Neuronal stem cell (in vitro differentiated cells): ENCODE measurements at places on chromosomes 16 and 17.

- no peak for DNase-seq
These were observed 5.9 kb upstream of the ARMC7 start for GRCh38 chr17:75103601-75104554.

GRCh38 chr17:6789146-6789545, 13.1 kb downstream of the FBXO39 start:
- DNase-seq, result no peak

DNA sequence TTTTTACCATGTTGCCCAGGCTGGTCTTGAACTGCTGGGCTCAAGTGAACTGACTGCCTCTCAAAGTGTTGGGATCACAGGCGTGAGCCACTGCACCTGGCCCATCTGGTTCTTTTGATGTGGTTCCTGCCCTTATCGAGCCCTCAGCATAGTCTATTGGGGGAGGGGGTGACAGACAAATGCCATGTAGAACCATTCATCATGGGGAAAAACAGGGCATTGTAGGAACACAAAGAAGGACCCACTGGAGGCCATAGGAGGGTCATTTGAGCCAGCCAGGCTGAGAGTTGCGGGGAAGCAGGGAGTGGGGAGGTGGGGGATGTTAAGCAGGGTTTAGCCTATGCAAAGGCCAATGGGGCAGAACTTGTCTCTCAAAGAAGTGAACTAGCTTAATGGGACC, 11.9 kb downstream of the SEC14L5 start:
- peak; percentile 53 for DNase-seq

DNA sequence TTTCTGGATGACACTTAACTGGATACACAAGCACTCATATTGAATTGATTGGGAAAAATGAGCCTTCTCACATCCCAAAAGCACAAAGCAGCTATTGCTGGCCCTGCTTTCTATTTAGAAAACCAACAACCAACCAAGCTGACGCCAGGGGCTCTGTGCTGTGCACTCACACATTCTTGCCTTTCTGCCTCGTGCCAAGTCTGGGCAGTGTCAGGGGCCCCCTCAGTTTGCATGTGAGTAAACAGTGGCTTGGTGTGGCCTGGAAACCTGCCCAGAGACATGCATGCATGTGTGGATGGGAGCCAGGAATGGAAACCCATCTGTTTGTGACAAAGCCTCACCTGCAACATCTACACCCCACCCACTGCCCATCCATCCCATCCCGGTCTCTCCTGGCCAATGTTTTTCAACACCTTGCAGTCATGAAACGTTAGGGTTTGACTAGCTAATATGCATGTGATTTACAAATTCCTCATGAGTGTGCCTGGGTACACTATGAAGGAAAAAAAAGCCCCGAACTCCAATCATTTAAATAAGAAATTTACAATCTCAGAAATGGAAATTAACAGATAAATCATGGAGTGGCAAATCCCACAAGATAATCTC, 20.4 kb downstream of the MIEF2 start:
- DNase-seq, result no peak

DNA sequence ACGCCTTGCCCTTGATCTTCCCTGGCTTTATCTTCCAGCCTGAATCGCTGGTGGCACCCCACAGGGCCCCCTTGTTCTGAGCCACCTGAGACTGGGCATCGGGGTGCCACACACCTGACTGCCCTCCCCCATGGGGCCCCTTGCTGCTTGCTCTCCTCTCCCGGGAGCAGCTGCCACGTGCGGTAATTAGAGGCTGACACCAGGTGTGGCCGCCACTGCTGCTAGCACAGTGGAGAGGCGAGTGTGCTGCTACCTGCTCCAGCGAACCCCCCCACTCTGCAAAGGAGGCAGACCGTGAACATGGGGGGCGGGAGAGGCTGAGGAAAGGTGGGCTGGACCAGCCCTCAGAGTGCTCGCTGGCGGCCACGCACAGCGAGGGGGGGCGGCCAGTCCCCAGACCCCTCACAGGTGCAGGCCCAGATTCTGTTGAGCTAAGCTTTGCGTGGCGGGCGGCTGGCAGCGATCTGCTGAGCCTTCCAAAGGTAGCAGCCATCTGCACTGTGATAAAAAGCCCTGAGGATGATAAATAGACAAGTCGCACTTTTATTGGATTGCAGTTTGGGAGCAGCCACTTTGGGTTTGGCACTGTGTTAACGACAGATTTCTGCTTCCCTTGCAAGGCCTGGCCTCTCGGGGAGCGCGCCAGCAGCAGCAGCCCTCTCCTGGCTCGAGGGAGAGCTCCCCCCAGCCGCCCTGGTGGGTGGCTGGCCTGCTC, 167.9 kb upstream of the GSE1 start:
- no peak for DNase-seq

DNA sequence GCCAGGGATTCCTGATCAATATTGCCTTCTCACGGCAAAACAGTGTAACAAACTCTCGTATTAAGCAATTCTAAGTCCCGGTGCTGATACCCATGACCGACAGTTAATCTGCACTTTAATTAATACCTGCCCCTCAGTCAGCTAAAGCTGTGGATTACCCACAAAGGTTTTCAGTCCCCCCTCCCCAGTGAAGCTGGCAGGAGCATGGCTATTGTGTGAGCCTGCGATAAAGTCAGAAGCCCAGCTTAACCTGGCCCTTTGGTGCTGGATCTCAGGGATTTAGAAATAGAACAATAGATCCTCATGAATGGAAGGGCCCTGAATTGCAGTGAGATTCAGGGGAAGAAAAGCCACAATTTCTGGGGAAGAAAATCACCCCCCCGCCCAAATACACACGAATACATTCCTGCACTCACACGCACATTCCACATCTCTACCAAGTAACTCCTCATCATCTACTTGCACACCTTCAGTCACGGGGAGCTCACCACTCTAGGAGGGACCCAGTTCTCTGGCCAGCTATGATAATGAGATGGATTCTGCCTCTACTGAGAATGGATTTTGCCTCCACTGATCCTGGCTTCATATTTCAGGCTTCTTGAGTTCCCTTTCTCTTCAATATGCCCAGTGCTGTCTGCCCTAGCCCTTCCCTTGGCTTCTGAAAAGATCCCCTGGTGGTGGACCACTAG, 102.6 kb downstream of the WSCD1 start:
- peak; percentile 51 for DNase-seq

- no peak for DNase-seq
These were observed 12.8 kb downstream of the NOD2 start for GRCh38 chr16:50706250-50706649.

- no peak for DNase-seq
These were observed 969.7 kb downstream of the CDH11 start for GRCh38 chr16:64151990-64152767.

- no peak for DNase-seq
These were observed 15.3 kb downstream of the KSR1 start for GRCh38 chr17:27471321-27472269.

DNA sequence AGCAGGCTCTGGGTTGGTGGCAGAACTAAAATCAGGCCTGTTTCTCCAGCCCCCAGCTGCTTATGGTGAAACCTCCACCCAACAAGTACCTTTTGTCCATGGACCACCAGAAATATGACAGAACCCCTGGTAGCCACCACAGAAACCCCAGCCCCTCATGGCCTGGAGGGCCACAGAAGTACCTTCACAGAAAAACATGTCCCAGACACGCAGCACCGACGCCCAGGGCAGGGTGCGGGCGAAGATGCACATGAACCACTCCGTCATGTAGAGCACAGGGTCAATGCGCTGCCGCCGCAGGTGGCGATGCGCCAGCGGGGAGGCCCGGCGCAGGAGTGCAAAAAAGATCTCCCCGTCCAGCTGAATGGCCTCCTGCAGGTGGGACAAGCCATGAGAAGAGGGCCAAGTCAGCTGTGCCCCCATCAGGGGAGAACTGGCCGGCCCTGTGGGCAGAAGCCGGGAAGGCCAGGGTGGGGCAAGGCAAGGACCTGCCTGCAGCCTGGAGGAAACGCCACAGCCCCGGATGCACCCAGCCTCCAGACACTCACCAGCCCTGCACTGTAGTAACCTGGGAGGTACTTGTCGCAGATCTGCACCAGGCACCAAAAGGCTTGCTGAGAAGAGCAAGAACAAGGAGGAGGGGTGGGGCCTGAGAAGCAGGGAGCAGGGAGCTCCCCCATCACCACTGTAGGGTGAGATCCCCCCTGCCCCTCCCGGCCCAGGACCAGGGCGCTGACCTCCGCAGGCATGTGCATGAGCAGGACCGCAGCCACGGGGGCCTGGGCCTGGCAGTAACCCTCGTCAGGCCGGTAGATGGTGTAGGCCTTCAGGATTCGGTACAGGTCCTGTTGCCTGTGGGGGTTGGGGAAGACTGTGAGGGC, 4.1 kb upstream of the CD2BP2 start:
- DNase-seq, result no peak

- no peak for DNase-seq
These were observed 794 bp downstream of the SMG6 start for GRCh38 chr17:2302778-2303203.

DNA sequence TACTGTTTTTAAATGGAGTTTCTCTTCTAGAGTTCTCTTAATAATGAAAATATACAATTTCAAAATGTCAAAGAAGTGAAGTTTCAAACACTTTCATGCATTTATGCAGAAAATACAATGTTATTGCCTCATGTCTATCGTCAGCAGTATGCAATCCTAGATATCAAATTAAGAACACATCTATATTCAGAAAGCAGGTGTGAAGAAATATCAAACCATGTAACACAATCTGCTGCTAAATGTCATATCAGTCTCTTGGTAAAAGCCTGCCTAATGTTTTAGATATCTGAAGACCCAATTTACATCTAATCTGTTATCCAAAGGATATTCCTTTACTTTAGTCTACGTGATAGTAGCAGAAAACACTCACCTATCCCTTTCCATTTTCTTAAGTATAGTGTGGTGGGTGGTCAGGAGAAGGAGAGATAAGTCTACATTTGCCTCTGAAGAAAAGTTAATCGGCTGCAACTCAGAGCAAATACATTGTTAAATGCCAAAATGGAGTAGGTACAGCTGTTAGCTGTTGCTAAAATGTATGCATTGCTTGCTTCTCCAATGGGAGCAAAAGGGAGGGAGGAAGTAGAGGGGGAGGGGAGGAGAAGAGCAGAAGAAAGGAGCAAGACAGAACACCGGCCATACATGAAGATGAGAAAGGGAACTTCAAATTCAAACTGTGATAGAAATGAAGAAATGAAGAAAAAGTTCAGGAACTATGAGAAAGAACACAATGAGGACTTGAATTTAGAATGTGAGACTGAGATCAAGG, 64.9 kb downstream of the ITFG1 start:
- no peak for DNase-seq

DNA sequence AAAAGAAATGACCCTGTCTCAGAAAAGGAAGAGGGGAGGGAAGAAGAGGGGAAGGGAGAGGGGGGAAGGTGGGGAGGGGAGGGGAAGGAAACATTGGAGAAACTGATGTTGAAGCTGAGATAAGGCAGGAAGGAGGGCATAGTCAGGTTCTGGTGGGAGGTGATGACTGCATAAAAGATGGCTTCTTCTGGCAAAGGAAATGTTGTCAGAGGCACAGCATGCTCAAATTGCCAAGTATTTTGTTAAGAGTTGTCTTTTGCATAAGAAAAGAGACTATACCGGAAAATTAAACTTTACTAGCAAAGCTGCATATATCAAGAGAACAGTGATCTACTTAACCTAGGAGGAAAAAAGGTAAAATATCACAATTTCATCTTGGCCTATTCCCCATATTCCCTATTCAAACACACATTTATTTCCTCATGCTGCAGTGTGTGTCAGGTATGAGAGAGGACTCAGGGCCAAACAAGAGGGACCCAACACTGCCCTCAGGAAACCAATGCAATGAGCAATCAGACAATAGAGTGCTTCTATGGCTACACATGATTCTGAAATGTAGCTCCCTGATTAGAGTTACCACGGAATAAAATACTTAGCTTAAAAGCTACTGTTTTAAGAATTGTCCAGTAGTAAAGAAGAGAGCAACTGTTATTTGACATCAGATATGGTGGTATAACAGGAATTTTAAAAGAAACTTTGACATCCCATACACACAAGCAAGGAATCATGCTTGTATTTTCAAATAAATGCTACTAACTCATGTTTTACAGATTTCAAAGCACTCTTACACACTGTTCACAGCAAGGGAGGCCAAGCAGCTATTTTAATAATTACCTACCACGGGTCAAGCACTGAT, 80.9 kb downstream of the PARN start:
- no peak for DNase-seq

GRCh38 chr17:43753493-43754129, 5.0 kb downstream of the SOST start:
- no peak for DNase-seq

- DNase-seq, result peak; percentile 9
These were observed 87.2 kb upstream of the IRX3 start for GRCh38 chr16:54373534-54374520.

DNA sequence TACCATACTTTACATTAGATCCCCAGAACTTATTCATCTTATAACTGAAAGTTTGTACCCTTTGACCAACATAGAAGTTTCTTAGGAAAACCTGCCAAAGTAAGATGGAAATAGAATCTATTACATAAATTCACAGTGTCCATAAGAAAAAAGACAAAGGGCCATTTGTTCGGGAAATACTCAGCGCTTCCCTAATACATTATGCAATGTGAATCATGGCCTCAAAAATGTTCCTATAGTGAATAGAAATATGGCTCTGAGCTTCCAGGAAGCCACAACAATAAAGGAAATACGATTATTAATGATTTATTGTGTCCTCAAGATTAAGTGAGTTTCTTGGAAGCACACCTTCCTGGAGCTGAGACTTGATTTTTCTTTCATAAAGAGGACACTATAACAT, 51.5 kb downstream of the GPRC5B start:
- DNase-seq, result no peak

DNA sequence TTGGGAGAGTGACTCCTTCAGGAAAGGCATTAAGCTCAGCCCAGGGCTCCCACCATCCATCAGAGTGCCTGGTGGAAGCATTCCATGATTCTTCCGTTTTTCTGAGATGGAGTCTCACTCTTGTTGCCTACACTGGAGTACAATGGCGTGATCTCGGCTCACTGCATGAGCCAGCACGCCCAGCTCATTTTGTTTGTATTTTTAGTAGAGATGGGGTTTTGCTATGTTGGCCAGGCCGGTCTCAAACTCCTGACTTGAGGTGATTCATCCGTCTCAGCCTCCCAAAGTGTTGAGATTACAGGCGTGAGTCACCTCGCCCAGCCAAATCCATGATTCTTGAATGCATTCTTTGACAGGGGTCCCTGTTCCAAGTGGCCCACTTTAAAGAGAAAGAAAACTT, 23.1 kb downstream of the MIS12 start:
- no peak for DNase-seq

DNA sequence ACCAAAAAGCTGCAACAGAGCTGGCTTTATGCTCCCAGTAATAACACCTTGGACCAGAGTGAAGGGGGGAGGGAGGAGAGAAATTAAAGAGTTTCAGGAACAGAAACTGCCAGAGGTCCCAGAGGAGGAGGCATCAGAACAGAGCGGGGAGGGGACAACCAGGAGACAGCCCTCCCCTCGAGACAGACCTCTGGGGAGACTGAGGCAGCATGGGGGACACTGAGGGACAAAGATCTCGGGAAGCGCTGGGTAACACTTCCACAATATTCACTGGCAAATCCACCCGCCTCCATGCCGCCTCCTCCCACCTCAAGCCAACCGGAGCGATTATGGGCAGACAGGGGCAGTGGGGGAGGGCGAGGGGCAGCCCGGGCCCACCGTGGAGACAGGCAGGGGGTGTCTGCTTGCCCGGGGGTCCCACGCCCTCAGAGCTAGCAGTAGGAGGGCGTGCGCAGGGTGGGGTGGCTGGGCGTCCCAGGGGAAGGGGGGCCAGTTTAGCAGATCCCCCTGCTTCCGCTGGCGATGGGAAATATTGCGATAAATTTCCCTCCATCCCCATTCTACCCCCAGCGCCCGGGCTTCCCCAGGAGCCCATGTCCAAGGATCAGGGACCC, 1.2 kb downstream of the PCGF2 start:
- DNase-seq, result no peak
